Midbrain (tissue), 1 donor: ENCODE measurements at places on chromosomes 4 and X.

- DNase-seq, result peak; percentile 7
Observed at GRCh38 chr4:52052475-52052780, 1.3 kb downstream of the SPATA18 start.

DNA sequence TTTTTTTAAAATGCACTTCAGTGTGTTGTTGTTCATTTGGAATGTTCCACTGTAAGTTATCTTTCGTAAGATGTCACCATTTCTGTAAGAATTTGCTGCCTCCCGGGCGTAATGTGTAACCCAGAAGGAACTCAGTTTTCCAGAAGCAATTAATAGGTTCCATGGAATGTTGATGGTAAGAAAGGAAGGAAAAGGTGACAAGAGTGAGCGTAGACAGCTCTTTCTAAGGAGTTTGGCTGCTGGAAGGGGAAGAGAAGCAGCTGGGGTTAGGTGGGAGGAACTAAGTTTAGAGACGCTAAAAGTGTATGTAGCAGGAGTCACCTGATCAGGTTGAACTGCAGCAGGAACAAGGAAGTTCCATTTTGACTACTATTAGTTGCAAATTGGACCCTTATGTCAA is 35.9 kb downstream of the PNMA5 start:
- DNase-seq, result no peak

DNA sequence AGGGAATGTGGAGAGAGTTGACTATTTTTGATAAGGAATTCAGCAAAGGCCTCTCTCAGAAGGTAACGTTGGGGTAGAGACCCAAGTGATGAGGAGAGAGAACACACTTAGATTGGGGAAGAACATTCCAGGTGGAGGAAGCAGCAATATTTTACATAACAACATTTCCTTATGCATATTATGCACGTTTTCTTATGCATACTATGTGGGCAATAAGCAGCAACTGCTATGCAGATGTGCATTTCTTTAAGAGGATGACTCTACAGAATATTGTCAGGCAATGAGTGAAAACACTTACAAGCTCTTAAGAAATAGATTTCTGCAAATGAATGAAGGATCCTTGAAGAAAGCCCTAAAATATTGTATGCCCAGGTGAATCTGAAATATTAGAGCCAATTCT is 91.1 kb downstream of the TMEM47 start:
- DNase-seq, result no peak

GRCh38 chr4:167897116-167897515 is 195.2 kb upstream of the ANXA10 start:
- DNase-seq, result no peak

DNA sequence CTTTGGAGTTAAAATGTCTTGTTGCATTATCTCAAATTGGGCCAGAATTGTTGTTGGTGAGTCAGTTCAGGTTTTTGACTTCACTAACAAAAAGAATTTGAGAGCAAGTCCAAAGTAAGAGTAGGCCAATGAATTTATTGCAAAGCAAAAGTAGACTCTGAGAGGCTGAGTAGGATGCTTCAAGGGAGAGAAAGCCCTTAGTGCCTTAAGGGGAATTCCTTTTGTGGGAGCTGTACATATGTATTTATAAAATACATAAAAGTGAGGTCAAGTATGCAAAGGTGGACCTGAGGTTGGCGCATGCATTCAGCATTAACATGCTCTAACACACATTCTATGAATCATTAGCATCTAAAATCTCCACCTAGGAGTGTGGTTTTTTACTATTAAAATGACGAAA is 565.4 kb downstream of the GRXCR1 start:
- DNase-seq, result no peak

DNA sequence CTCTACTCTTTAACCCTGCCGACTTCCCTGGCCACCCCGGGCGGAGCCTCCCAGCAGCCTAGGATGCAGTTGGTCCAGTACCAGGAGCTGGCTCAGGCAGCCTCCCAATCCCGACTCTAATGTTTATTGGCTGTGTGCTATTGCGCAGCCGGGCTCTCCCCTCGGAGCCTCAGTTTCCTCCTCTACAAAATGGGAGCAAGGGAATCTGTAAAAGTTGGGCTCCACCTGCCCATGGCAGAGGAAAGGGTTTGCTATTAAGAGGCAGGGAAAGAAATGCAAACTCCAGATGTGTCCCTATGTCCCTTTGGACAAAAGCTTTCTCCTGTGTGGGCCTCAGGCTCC is 140.8 kb upstream of the PJA1 start:
- DNase-seq, result no peak

DNA sequence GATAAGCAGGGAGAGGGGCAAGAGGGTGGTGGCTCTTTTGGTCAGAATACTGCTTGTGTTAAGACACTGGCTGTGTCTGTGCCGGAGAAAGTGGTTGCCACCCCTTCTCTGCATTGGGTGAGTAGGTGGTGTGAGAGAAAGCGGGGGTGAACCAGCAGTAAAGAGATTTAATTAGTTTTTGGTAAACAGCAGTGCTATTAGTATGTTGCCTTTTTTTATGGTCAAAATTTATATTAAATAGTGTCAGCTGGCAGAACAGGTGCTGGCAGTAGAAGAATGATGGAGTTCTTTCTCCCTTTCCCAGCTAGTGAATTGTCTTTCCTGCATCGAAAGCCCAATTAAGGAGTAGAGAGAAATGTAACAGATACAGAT is 181.6 kb downstream of the LARP7 start:
- DNase-seq, result peak; percentile 67

DNA sequence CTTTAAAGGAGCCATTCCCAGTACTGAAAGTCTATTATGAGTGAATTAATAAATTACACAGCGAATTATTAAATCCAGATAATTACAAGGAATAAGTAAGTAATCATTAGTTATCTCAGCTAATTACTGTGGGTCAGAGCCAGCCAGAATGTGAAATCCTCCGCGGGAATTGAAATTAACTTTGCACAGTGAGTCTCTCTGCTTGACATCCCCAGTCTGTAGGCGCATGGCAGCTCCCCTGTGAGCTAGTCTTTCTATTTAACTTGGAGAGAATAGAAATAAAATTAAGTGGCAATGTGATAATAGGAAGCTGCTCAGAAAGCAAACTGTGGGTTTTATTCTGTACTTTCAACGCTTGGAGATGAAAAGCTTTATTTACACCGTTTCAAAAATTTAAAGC is 7.2 kb downstream of the POU4F2 start:
- no peak for DNase-seq

GRCh38 chr4:118879409-118879808 is 9.2 kb upstream of the SYNPO2 start:
- DNase-seq, result no peak

- DNase-seq, result no peak
Observed at GRCh38 chr4:105453550-105454205, 20.2 kb downstream of the PPA2 start.

- DNase-seq, result no peak
Observed at GRCh38 chr4:110248831-110249253, 50.4 kb upstream of the ELOVL6 start.

- peak; percentile 76 for DNase-seq
Observed at GRCh38 chrX:153688911-153689590, 1.3 kb downstream of the SLC6A8 start.

GRCh38 chr4:182518421-182518820 is 275.2 kb downstream of the TENM3 start:
- DNase-seq, result no peak

DNA sequence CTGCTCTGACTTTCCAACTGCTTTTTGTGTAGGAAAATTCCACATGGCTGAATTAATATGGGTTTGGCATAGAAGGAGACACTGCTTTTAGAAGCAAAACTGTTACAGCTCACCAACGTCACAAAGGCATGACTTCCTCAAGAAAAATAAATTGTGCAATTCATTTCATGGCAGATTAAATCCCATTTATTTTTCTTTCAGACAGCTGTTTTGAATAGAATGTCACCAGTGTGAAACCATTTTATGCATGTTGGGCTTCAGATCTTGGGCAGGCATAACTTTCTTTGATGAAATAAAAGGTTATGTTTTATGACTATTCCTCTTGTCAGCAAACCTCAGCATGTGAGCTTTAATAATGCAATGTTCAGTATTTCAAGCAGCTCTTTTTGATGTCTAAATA is 542.8 kb downstream of the GALNTL6 start:
- no peak for DNase-seq

- peak; percentile 46 for DNase-seq
Observed at GRCh38 chrX:69503228-69503781, 821 bp upstream of the NALF2 start.

DNA sequence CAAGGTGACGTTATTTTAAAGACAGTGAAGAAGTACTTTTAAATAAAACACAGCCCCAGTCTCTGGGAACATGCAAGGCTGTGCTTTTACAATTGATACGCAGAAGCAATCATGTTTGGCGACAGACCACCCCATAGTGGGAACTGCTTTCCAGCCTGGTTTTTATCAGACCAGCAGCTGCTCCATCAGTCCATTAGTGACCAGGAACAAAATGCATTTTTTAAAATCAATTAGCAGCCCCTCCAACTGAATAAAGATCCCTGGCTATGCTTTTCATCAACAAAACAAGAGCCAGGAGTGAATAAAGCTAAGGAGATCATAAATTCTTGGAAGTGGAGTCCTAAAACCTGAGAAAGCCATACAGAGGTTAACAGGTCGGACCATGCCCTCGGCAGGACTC is 153.0 kb upstream of the TENM3 start:
- DNase-seq, result no peak

DNA sequence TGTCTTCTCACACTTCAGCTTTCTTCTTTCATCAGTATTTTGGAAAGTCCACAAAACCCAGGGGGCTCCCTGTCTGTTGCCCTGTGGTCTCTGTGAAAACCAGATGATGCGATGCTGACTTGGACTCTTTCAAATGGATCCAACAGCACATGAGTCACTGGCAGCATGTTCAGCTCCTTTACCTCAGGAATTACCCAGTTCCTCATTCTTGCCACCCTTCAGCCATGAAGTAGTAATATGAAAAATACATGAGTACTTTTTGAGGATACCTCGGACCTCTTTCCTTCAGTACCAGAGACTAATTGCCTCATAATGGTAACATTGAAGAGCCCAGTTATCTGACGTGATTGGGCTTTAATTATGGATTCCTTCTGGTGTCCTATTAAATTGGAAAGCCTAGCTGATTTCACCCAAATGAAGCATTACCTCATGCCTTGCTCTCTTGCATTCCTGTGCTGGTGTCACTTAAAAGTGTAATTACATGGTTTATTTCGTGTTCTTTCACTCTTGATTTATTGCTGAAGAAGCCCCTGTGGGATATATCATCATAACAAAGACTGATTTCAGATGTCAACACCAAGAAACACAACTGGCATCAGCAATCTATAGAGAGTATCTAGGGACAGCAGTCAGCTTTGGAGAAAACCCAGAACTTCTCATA is 63.4 kb downstream of the NFKB1 start:
- DNase-seq, result no peak

GRCh38 chr4:10584042-10584441 is 100.5 kb downstream of the CLNK start:
- DNase-seq, result no peak

- DNase-seq, result no peak
Observed at GRCh38 chrX:124910611-124911010, 409.1 kb upstream of the TEX13C start.

DNA sequence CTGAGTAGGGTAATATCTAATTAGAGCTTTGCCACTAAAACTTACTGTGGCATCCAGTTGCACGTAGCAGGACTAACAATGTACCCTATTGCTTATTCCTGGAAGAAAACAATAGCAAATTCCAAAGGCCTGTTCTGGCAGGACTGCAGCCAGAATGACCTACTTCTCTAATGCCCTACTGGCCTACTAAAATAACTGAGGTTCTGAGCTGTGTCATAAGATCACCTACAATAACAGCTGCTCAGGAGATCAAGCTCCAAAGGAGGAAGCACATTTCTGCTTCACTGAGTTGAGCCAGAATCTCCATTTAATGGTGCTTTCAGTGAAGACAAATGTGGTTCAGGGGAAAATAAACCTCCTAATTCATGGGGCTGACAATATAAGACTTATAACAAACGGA is 42.2 kb upstream of the CXCL8 start:
- no peak for DNase-seq

GRCh38 chr4:139501927-139502899 is 48.3 kb downstream of the RAB33B start:
- no peak for DNase-seq

GRCh38 chr4:174314770-174315169 is 31.1 kb downstream of the CEP44 start:
- no peak for DNase-seq

- DNase-seq, result no peak
Observed at GRCh38 chrX:137352101-137352660, 213.7 kb upstream of the ZIC3 start.

DNA sequence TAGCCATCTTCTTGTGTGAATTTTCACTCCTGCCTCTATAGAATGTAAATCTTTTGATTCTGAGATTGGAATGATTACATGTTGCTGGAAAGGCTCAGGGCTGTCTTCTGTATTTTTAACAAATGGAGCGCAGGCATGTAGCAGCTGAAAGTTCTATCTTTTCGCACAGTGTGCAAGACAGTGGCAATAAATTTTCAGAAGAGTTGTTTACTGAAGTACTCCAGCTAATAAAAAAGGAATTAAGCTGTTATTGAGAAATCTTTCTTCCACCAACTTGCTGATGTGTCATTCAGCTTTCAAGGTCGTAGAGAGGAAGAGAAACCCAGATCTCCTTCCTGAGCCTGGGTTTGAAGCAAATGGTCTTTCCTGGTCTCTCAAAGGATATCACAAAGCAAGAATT is 122.0 kb upstream of the PUDP start:
- DNase-seq, result no peak

GRCh38 chr4:47729131-47729680 is 108.7 kb downstream of the CORIN start:
- DNase-seq, result no peak

DNA sequence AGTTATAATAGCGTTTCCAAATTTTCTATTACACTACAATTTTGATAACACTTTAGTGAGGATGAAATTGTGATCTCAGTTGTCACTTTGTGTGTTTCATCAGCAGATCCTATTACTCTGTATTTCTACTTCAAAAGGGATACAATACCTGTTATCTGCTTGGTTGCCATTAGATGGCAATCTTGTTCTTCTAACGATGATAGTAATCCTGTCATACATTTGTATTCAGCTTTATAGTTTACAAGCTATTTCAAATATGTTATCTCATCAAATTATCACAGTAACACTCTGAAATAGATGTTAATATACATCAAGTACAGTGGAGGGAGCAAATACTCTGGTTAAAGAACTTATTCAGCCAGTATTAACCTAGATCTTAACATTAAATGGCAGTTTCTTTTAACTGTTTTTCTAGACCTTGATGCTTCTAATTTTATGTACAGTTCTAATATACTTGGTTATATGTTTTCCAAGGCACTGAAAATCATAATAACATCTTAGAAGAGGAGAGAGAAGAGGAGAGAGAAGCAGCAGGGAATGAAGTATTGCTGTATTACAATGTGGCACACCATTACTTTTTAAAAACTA is 292.0 kb downstream of the CCSER1 start:
- peak; percentile 38 for DNase-seq

- DNase-seq, result no peak
Observed at GRCh38 chr4:176971576-176972115, 178.9 kb upstream of the VEGFC start.

DNA sequence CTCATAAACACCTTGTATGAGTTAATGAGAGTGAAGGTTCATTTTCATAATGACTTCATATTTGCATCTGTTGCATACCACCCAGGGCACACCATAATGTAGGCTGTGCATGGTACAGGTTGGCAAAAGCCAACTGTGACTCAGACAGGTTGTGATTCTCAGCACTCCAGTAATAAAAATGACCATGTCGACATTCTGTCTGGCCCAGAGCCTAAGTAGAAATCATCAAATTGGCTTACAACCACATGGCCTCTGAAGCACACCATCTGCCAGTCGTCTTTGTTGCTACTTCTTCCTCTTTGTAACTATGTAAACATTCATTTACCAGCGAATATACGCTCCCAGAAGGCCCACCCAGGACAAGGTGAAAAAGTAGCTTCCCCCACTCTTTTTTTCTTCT is 459.5 kb downstream of the GASK1B start:
- no peak for DNase-seq
